ENCODE measurements at places on chromosomes 2 and 18.

DNA sequence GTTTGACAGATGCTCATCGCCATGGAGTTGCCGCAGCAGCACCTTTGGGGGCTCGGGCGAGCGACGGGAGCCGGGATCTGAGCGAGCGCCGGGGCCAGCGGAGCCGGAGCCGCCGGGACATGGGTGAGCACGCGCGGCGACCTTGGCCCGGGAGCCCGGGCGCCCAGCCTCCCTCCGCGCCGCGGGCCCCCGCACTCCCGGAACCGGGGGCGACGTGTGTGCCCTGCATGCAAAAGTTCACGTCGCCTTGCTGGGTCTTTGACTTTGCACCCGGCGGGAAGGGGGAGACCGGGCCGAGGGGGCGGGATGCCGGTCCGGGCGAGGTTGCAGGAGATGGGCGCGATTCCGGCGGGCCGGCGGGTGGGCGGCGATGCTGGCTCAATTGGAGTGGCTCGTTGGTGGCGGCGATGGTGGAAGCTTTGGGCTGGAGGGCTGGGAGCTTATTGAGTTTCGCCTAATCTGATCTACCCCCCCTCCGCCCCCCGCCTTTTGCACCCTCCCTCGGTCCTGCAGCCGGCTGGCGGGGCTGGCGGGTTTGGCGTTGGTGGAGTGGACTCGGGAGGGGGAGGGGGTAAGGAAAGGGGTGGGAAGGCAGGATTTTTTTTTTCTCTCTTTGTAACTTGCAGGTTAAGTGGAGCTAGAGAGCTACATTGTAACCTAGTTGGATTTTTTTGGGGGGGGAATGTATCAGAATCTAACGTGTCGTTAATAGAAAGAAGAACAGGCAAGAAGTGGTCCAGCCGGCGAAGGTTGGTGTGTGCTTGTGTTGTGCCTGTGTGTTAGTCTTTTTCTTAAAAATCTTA, at the start of gene SETBP1:
SETBP1 (plus strand) TSS at position 616 of the 803 bp plus-strand sequence. CDS start 20,459 bp downstream, outside the sequence.
- no peak for DNase-seq

- DNase-seq: no peak
Observed at GRCh38 chr2:174535757-174536703, 49.2 kb upstream of the GPR155 start.

- no peak for DNase-seq
Observed at GRCh38 chr18:60007661-60008060, 107.9 kb downstream of the PMAIP1 start.

GRCh38 chr2:146503366-146503765, 1341.5 kb upstream of the ACVR2A start:
- DNase-seq: no peak

DNA sequence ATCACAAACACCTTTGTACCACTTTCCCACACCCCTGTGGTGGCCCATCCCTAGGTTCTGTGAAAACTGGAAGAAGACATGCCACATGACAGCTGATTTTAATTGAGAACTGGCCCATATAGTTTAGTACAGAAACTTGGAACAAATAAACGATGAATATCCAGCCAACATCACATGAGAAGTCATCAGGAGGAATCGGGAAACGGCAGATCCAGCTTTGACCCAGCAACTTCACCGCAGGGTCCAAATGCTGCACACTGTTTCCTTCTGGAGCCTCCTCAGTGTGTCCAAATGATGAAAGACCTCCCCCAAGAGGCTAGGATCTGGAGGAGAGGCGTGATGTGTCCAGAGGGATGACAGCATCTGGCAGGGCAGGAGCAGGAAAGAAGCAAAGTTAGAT, 75.5 kb downstream of the COPS8 start:
- no peak for DNase-seq

DNA sequence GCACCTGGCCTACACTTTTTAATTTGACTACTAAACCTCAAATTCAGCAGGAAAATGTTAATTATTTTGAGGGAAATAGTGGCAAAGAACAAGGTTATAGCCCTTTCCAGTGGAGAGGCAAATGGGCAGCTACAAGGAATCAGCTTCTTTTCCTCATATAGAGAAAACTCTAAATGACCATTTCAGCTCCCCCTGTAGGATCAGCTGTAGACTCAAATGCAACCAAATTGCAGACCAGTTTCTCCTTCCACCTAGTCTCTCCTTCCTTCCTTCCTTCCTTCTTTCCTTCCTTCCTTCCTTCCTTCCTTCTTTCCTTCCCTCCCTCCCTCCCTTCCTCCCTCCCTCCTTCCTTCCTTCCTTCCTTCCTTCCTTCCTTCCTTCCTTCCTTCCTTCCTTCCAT, 158.2 kb downstream of the ZEB2 start:
- DNase-seq: no peak

DNA sequence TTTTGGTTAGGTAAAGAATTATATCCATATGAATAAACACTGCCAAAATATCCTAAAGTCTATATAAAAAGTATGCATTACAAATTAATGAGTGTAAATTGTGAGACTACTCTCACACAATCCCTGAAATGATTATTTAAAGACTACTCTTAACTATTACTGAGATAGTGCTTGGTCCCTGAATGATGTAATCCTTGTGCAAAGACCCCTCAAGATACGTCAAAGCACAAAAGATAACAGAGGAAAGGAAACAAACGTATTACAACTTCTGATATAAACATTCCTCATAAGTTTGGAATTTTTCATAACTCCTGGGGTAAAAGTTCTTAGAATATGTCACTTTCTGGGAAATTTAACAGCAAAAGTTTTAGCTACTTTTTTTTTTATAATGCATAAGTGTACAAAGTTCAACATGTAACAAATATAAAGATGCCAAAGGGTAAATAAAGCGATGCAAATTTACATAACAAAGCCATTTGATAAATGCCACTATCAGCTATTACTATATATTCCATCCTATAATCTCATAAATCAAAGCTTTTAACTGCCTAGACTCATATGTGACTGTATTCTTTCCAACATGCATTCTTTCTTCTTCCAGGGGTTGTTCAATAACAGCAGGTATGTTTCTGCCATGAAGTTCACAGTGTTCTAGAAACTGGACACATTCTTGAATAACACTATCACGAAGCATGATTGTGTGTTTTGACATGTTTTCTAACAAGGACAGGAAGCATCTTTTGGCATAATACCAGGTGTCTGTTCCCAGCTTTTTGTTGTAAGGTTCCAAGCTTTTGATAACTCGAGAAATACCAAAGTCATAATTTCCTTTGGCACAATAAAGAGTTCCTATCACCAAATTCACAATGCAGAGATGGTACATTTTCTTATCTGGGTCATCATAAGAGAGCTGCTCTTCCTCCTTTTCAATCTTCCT, 158.0 kb downstream of the AGPS start:
- DNase-seq: no peak

GRCh38 chr2:240930631-240931318, 24.6 kb downstream of the CROCC2 start:
- no peak for DNase-seq

DNA sequence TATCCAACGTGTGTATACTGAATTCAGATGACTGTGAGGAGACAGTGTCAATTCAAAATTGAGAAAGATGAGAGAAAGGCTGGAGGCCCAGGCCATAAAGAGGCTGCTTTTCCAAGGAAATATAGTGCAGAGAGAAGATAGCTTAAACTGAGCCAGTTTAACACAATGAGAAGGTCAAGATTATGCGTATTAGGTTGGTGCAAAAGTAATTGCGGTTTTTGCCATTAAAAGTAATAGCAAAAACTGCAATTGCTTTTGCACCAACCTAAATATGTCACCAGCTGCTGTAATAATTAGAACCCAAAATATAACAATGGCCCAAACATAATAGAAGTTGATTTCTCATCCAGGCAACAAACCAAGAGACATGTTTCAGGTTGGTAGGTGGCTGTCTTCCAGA, 148.7 kb upstream of the ATP5MC3 start:
- no peak for DNase-seq

- DNase-seq: peak; percentile 14
Observed at GRCh38 chr2:79824086-79824786, 311.4 kb downstream of the CTNNA2 start.

DNA sequence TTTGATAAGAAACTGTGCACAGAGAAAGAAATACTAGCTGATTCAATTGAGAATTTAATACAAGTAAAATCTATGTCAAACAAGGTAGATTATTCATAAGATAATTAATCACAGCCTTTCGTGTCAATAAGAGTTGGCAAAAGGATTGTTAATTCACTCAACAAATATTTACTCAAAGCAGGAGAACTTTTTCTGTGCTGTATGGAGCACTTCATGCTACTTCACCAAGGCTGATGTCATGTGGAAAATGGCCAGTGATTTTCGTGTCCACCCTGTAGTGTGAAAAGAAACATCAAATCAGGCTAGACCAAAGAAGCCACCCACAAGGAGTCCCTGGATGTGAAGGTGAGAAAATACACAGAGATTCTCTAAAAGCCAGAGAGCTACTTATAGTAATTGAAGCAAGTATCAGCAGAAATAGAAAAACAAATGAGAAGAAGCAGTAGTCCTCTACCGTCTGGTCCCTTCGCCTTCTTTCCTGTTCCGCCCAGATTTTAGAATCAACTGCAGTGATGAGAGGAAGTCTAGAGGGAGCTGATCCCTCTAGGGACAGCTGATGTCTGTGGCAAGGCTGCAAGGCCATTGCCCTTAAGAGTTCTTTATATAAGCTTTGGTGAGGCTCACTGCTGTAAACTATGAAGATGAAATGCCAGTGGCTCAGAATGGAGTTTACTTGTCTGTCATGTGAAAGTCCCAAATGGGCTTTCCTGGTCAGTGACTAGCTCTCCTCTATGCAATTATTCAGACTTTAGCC, 201.3 kb upstream of the APCDD1 start:
- no peak for DNase-seq

DNA sequence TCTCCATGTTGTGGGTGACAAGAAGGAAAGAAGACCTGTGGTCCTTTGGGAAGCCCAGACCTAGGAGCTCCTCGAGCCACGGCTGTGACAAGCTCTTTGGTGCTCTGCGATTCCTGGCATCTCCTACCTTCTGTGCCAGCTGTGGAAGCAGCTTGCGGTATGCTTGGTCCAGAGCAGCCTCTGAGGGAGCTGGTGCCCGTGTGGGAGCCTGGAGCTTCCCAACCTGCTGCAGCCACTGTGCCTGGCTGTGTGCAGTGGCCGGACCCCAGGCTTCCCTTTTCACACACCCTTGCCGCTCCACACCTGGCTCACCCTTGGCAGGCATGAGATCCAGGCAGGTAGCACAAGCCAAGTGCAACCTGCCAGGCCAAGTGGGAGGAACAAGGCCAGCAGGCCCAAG, 1328.6 kb upstream of the SLC39A10 start:
- DNase-seq: no peak

DNA sequence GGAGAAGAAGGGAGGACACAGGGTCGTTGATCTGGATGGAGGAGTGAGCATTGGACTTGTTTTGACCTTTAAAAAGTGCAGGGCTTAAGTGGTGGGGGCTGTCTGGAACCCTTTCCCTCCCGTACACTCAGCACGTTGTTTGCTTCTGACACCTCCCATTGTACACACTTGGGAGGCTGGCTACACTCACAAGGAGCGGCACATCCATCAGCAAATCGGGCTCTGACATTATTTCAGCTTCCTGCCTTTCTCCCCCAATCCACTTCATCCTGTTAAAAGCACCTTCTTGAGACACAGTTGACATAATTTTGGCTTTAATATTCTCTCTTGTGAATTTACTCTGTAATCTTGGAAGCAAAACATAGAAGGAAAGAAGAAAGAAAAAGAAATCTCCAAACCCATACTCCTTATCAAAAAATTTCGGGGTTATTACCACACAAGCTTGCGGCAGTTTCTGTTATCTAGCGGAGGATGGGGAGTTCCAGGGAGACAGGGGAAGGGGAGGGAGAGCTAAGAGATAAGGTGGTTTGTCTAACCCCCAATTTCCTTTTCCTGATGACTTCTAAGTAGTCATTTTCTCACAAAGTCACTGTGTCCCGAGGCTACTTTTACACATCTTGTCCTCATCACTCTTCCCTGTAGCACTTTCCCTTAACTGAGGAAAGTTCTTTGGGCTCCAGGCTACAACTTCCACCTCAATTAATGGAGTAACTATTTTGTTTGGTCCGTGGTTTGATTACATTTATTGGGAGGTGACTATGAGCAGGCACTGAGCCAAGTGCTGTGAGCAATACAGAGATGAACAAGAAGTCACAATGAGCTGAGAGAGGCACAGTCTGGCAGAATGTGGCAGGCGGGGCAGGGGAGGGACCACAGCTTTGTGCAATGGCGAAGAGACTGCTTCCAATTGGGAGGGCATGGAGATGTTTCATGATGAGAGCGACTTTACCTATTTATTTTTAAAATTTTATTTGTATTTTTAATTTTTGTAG, 240.1 kb upstream of the MEX3C start:
- no peak for DNase-seq

GRCh38 chr2:147247749-147248148, 597.1 kb upstream of the ACVR2A start:
- DNase-seq: no peak

DNA sequence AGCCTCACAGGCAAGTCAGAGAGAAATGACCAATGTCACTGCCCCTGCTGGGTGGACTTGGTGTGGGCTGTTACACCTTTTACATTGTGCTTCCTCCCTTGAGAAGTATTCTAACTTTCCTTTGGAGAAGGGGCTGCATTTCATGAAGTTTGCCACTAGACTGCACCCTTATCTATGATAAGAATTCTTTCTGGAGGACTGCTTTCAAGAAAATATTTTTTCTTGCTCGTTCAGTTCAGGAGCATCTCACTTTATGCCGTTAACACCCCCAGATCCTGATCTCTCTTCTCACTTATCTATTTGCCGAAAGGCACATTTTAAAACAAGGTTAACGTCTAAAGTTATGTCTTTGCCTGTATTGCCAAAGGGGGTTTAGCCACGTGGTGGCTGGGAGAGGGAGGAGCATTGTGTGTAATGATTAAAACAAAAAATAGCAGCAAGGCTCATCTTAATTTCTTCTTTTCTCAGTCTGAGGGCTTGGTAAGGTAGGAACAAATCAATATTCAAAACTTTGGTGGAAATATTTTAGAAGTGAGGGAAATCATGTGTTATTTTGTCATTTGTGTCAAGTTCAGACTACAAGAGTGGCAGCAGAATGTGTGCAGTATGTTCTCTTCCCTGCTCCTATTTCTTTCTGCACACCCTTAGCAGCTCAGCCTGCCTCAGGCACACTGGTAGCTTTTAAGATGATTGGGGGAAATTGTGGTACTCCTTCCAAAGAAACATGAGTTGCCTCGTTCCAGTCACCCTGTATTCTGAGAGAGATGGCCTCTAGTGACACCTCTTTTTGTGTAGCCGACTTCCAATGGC, 1.6 kb upstream of the IGFBP5 start:
- no peak for DNase-seq

- no peak for DNase-seq
Observed at GRCh38 chr2:84785950-84786349, 94.9 kb downstream of the TRABD2A start.

DNA sequence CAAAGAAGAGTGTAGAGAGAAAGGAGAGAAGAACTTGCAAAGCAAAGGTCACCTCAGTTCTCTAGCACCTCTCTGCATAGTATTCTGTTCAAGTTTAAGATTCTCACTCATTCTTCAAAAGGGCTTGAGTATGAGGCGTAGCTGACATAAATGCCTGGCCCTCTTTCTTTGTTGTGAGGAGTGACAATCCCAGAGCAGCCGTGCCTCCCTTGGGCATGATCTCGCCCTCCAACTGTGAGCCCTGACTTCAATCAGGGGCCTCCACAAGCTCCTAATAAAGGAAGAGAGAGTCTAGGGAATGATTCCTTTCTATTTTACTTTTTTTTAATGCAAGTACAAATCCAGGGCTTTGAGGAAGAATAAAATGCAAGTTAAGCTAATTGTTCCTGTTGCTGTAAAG, 402.7 kb downstream of the LRP1B start:
- DNase-seq: no peak

Data from HS-5 (cell line).